NCI-H226 (cell line): ENCODE measurements at places on chromosomes 11 and 22.

GRCh38 chr11:5204787-5205186, 4.3 kb upstream of the OR51V1 start:
- DNase-seq = peak; percentile 59

DNA sequence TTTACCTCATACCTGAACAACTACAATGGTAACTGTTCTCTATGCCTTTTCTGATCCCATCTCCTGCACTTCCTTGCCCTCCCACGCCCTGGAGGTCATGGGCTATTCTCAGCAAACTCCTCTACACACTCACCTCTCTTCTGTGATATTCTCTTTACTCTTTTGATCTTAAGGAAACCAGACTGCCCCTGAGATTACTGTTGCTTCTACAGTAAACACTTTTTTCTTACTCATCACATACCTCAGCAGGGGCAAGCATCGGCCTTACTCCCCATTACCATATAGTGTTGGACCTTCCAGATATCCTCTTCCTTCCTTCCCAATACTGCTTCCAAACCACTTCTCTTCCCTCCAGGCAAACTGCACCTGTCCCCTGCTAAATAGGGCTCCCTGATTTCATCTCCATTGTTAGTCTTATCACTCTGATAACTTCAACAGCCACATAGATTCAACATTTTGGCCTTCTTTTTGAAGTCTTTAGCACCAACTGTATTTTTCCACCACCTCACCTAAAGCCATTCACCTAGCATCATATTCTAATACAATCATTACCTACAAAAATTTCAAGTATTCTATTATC, 141.2 kb downstream of the RBFOX2 start:
- DNase-seq = peak; percentile 13

- no peak for DNase-seq
These were observed 873 bp downstream of the OTOG start for GRCh38 chr11:17547932-17548331.

- no peak for DNase-seq
These were observed 26.4 kb upstream of the OR8D2 start for GRCh38 chr11:124346311-124346955.

DNA sequence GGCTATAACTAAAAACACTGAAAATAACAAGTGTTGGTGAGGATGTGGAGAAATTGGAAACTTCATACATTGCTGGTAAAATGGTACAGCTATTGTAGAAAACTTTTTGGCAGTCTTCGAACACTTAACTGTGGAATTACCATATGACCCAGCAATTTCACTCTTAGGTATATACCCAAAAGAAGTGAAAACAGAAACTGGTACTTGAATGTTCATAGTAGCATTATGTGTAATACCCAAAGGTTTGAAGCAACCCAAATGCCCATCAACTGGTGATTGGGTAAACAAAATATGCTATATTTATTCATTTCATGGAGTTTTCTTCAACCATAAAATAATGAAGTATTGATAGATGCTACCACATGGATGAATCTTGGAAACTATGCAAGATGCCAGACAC, 40.8 kb upstream of the FTH1 start:
- no peak for DNase-seq

DNA sequence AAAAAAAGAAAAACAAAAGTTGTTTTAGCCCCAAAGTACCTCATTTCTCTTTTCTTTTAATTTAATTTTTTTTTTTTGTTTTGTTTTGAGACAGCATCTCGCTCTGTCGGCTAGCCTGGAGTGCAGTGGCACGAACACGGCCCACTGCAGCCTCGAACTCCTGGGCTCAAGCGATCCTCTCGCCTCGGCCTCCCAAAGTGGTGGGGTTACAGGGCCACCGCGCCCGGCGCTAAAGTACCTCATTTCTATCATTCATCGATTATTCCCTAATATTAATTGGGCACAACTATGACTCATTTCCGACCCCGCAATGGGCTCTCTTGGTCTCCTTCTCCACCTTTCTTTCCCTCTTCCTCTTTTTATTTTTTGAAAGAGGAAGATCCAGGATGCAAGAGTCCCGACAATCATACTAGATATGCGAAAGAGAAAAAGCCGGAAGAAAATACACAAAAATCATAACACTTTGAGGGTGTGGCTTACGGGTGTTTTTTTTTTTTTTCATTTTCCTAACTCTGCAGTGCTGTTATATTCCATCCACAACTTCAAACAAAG, 475 bp upstream of the AIP start:
- no peak for DNase-seq

GRCh38 chr11:112962579-112963367, 1.6 kb downstream of the NCAM1 start:
- DNase-seq = no peak

- DNase-seq = peak; percentile 12
These were observed 38.3 kb upstream of the CXCR5 start for GRCh38 chr11:118845369-118845768.

DNA sequence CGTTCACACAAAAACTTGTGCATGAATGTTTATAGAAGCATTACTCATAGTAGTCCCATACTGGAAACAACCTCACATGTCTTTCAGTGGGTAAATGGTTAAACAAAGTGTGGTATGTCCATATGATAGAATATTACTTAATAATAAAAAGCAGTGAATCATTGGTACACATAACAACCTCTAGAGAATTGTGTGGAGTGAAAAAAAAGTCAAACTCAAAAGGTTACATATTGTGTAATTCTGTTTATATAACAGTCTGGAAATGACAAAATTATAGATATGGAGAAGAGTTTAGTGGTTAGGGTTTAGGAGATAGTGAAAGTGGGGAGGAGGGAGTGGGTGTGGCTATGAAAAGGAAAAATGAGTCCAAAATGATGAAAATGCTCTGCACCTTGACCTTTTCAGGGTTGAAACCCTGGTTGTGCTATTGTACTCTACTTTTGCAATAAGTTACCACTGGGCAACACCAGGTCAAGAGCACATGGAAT, 243.4 kb upstream of the DDI1 start:
- peak; percentile 12 for DNase-seq

GRCh38 chr22:26887456-26887855, 230.1 kb downstream of the MIAT start:
- DNase-seq = peak; percentile 59

GRCh38 chr11:102546427-102546826, 15.9 kb upstream of the MMP7 start:
- no peak for DNase-seq

DNA sequence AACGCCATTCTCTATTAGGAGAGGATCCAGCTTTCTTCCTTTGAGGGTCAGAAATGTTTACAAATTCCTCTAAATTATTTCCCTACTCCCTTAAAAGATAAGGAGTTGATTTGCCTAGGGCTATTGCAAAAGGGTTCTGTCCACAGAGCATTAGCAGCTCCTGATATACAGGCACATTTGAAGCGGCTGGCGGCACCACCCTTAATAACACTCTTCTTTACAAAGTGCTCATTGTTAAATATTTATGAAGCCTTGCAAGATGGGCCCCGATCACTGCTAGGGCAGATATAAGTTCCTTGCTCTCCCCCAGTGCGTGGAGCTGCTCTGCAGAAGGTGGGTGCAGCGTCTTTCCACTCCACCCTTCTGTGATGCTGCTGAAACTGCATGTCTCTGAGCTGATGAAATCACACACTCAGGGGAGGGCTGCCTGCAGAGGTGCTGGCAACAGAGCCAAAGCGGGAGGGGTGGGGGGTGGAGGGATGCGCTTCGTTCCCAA, 116.7 kb upstream of the NTM start:
- DNase-seq = peak; percentile 20

- peak; percentile 30 for DNase-seq
These were observed 11.0 kb upstream of the PTPN5 start for GRCh38 chr11:18802381-18803257.
